ENCODE measurements at places on chromosomes 2 and 18.
A peak's percentile ranks its signal among the peaks of the same experiment; 100 is the strongest.

DNA sequence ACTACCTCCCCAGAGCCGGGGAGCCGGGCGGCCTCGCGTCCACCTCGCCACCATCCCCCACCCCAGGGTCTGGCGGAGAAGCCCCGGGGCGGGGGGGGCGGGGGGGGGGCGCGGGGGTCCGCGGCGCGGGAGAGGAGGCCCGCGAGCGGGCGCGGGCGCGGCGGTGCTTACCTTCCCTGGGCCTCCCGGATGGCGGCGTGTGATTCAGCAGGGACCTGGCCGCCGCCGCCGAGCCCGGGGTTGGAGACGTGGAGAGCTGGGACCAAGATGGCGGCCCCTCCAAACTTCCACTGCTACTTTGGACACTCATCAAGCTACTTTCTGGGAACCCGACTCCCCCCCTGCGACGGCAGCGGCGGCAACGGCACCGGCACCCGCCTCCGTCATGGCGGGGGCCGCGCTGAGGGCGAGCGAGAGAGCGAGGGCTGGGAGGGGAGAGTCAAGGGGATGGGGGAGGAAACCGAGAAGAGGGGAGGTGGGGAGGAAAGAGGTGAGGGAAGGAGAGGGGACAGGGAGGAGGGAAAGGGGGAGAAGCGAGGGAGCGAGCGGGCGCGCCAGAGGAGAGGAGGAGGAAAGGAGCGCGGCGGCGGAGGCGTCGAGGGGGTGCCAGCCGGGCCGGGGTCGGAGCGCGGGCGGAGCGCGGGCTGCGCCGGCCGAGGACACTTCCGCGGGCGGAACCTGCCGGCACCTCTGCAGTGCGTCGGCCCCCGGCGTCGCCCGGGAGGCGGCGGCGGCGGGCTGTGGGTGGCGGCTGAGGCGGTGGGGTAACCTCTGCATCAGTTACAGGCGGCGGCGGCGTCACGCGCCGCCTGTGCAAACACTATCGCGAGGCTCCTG lies at the start of gene TLK1:
Gene TLK1, minus strand, starts transcription at position 775 of the 837 bp plus-strand sequence. Its CDS starts 465 bp downstream, at position 310.
- peak; percentile 81 for DNase-seq

DNA sequence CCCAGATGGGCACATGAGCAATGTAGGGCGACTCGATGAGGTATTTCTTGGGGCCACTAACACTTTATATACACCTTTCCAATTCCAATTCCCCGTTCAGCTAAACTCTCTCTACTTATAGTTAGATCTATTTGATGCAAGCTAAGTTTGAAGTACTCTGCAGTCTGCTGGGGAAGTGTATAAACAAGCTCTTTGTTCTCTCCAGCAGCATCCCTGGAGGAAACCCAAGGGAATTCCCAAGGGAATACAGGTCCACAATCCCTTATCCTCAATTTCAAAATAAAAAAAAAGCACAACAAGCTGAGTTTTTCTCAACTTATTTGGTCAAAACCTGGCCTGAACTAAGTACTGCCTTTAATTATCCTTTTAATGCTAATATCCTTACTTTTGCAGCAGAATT lies 433.3 kb downstream of the NBAS start:
- DNase-seq = no peak

DNA sequence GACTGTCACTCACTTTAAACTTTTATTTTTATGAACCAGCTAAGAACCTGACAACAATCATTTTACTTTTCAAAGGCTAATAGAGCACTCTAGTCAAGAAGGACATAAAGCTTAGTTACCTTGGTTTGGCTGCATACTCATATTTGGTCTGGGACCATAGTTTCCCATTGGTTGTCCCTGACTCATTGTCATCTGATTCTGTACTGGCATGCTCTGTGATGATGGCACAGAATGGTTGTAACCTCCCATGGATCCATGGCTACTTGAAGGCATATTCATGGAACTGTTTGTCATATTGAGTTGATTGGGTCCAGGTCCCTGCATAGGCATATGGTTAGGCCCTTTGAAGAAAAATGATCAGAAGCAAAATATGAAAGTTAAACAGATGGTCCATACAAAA lies 37.9 kb downstream of the SS18 start:
- no peak for DNase-seq

DNA sequence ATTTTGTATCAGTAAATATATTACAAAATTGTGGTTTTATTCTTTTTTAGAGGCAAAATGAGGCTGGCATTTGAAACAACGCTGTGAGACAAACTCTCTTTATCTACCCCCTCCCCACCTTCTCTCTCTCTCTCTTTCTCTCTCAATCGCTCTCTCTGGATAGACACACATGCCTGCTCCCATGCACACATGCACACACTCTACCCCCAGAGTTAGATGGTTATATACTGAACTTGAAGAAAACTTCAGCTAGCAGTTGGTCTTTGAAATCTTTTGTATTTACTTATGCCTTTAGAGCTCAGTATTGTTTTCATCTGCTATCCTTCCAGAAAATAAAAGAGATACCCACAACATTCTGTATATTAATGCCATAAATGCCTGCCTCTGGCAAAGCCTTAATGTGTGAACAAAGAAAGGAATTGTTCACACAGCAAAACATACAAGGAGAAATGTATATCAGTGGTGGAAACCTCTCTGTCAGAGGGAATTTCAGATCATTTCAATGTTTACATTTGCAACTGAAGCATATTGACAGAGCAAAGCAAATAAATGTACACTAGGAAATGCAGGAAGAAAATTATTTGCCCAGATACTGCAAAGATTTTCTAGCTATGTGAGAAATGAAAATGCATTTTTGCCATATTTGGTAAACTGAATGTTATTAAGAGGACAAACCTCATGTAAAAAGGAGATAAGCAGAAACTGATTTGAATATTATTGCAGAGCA lies 217.0 kb upstream of the UBE2E3 start:
- DNase-seq = no peak

DNA sequence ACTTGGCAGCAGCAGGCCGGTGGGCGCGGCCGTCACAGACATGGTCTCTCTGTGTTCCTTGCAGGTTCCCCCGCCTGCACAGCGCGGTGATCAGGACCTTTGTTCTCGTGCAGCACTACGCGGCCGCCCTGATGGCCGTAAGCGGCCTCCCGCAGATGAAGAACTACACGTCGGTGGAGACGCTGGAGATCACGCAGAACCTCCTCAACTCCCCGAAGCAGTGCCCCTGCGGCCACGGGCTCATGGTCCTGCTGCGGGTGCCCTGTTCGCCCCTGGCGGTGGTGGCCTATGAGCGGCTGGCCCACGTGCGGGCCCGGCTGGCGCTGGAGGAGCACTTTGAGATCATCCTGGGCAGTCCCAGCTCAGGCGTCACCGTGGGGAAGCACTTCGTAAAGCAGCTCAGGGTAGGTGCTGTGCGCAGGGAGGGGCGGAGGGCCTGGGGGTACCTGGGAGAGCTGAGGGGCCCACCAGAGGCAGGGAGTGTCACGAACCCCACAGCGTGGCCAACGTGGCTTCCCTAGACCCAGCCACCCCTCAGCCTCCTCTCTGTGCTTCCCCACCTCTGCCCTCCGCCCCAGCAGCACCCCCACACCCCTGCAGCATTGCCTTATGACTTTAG lies 59.3 kb downstream of the NTSR2 start:
- DNase-seq = no peak

GRCh38 chr2:31192851-31193392 lies 24.4 kb downstream of the CAPN14 start:
- no peak for DNase-seq

DNA sequence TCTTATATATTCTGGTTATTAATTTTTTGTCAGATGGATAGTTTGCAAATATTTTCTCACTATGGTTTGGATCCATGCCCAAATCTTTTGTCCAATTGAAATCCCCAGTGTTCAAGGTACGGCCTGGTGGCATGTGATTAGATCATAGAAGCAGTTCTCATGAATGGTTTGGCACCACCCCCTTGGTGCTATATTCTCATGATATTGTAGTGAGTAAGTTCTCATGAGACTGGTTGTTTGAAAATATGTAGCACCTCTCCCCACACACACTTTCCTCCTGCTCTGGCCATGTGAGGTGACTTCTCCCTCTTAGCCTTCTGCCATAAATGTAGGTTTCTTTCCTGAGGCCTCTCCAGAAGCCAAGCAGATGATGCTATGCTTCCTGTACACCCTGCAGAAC lies 107.7 kb upstream of the KYNU start:
- DNase-seq = no peak

DNA sequence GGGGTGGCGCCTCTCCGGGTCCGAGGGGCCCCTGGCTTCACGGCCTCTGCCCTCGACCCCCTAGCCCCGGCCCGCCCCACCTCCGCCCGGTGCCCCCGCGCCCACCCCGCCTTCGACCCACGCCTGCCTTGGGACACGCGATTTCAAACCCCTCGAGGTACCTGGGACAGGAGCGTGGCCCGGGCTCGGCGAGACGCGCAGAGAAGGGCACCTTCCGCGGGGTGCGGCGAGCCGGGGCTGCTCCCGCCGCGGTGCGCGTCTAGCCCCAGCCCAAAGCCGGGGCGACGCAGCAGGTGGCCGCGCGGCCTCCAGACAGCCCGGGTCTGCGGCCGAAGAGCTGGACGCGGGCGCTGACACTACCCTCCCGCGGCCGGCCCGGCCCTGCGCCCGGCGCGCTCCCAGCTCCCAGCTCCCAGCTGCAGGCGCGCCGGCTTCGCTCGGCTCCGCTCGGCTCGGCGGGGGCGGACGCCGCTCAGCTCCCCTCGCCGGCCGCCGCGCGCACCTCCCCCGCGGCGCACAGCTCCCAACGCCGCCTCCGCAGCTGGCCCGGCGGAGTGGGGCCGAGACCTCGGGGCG lies at the start of gene CRACDL:
Gene CRACDL, minus strand, starts transcription at position 449 of the 576 bp plus-strand sequence. CDS start 89,425 bp downstream, outside the sequence.
- no peak for DNase-seq

- no peak for DNase-seq
Observed at GRCh38 chr18:75057169-75057960, 151.6 kb downstream of the PTGR3 start.

DNA sequence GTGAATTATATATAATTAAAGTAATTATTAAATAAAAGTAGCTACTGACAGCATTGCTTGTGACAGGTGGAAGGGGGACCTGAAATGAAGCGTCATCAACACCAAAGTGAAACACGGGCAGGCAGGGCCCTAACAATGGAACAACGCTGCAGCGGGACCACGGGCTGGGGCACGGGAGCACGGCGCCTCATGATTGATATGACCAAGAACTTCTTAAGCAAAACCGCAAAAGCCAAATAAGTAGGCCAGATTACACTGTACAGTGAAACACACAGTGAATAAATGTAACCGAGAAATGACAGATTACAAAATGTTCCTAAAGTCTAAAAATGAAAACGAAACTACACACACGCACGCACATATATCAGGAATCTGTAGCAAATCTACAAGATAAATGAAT lies 81.4 kb downstream of the SNTG2 start:
- no peak for DNase-seq

All from HL-60 (cell line).